AG10803 (cell line): ENCODE measurements at places on chromosomes 13 and 19.

- DNase-seq, result no peak
Observed at GRCh38 chr19:14093117-14093823, 2.7 kb upstream of the SAMD1 start.

- DNase-seq, result peak; percentile 51
Observed at GRCh38 chr19:3108775-3109174, 14.6 kb downstream of the GNA11 start.

GRCh38 chr13:95656386-95657015 is 12.0 kb upstream of the DZIP1 start:
- no peak for DNase-seq

- no peak for DNase-seq
Observed at GRCh38 chr13:92463134-92463533, 763.5 kb upstream of the GPC6 start.

- DNase-seq, result no peak
Observed at GRCh38 chr13:39099231-39099630, 61.0 kb downstream of the NHLRC3 start.

DNA sequence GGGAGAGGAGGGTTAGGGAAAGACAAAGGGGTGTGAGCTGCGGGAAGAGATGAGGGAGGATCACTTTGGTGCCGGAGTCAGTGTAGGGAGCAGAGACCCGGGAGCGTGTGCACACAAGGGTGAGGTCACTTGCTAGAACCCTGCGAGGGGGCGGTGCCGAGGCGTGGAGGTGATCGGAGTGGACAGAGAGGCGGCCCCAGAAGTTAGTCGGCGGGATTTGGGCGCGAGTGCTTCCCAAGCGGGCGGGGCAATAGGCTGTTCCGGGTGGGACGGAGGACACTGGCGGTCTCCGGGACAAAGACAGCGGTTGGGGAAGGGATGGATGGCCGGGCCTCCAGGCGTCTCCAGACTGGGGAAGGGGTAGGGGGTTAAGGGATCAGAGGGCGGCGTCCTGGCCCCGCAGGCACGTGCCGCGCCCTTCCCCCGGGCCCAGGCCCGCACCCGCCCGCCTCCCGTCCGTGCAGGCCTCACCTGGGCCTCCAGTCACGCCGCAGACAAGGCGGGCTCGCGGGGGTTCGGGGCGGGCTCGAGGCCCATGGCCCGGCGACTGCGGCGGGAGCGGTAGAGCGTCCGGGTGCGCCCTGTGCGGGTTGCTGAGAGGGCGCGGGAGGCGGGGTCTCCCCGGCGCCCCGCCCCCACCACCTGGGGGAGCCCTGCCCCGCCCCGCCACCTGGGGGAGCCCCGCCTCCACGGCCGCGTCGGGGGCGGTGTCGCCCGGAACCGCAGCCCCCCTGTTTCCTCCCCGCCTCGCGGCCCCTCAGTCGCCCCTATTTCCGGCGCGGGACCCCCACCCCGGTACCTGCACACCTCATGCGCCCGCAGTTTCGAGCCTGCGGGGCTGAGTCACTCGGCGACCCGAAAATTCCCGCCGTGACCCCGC is at the start of gene LPAR2:
LPAR2 (minus strand) TSS at position 600 of the 880 bp plus-strand sequence. CDS start 945 bp downstream, outside the sequence.
- DNase-seq, result no peak

- no peak for DNase-seq
Observed at GRCh38 chr13:89740994-89741685, 1606.3 kb upstream of the MIR17HG start.

- DNase-seq, result no peak
Observed at GRCh38 chr13:85333506-85334020, 465.7 kb downstream of the SLITRK6 start.

DNA sequence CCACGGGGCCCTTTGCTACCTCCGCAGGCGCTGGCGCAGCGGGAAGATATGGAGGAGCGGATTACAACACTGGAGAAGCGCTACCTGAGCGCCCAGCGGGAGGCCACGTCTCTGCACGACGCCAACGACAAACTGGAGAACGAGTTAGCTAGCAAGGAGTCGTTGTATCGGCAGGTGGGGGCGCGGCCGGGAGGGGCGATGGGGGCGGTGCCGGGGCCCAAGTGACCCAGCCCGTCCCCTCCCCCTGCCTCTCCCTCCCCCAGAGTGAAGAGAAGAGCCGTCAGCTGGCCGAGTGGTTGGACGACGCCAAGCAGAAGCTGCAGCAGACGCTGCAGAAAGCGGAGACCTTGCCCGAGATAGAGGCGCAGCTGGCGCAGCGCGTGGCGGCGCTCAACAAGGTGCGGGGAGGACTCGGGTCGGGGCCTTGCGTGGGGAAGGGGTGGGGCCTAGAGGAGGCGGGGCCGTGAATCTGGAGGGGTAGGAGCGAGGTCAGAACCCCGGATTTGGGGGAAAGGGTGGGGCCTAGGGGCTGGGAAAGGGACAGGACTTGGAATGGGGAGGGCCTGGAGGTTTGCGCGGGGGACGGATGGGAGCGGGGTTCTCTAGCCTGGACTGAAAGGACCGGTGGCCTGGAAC is 13.7 kb downstream of the PPFIA3 start:
- no peak for DNase-seq

DNA sequence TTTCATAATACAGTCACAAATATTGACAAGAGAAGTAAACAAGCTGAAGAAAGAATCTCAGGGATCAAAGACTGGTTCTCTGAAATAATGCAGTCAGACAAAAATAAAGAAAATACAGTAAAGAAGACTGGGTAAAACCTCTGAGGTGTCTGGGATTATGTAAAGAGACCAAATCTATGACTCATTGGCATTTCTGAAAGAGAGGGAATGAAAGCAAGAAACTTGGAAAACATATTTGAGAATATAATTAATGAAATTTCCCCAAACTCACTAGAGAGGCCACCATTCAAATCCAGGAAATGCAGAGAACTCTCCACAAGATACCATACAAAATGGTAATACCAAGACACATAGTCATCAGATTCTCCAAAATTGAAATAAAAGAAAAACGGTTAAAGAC is 53.0 kb upstream of the GPC6 start:
- peak; percentile 3 for DNase-seq

- DNase-seq, result no peak
Observed at GRCh38 chr19:30862876-30863275, 486.4 kb downstream of the TSHZ3 start.

DNA sequence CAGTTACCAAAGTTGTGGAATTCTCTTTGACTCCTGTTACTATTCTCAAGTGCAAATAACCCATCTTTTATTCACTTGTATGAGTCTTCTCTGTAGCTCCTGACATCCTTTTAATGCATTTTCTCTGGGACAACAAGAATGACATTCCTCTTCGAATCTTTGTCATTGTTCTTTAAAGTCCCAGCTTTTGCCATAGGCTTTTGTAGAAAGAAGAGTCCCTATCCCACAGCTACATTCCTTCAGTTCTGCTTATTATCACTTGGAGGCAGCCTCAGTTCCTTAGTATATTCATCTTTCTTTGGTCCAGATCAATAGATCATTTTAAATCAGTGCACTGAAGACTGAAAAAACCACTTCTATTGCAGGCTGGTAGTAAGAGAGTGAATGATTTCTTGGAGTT is 560.2 kb downstream of the DACH1 start:
- DNase-seq, result no peak

DNA sequence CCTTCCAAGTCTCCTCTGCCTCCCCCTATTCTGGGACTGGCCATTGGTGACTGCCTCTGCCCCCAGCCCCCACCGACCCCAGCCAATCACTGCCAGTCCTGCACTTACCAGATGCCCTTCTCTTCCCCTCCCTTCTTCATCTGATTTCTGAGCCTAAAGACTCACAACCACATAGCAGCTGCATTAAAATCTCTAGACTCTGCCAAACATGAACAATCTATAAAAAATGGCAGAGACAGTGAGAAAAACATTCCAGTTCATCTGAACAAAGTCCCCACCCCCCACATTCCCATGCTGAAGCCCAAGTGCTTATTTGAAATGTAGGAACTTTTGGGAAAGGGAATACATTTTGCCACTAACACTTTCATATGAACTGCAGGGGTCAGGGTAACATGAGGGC is 60.8 kb downstream of the KCTD12 start:
- peak; percentile 69 for DNase-seq

DNA sequence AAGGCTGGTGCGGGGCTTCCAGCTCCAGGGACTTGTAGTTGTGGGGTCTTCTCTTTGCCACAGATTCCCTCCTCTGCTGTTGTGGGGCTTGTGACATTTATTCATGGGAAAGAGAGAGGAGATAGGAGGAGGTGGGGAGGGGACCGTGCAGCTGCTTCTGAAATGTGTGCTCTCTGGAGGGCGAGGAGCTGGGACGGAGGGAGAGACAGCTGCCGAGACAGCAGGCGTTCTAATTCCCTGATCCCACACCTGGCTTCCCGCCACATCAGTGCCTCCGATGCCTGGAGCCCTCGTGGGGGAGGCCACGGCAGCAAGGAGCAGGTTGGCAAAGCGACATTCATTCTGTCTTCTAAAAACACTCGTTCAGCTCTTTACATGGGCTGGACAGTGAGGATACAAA is 164.4 kb downstream of the USP12 start:
- no peak for DNase-seq

DNA sequence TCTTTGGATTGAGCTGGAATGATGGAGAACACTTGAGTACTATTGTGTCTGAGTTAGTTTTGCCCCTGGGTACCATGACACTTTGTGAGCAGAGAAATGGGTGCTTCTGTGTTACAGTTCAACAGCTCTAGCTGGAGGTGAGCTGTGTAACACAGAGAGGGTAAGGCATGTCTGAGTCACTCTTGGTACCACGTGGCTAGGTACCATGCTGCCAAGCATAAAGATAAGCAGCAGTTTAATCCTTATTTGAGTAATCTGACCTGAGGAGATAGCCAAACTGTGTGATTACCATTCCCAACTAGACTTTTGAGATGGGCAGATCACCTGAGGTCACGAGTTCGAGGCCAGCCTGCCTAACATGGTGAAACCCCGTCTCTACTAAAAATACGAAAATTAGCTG is 122.0 kb downstream of the OLFM4 start:
- no peak for DNase-seq

- no peak for DNase-seq
Observed at GRCh38 chr19:42421591-42422031, 5.6 kb downstream of the LIPE start.

- no peak for DNase-seq
Observed at GRCh38 chr19:3402631-3403443, 36.5 kb downstream of the NFIC start.

GRCh38 chr13:59343993-59344822 is 819.5 kb downstream of the DIAPH3 start:
- no peak for DNase-seq

DNA sequence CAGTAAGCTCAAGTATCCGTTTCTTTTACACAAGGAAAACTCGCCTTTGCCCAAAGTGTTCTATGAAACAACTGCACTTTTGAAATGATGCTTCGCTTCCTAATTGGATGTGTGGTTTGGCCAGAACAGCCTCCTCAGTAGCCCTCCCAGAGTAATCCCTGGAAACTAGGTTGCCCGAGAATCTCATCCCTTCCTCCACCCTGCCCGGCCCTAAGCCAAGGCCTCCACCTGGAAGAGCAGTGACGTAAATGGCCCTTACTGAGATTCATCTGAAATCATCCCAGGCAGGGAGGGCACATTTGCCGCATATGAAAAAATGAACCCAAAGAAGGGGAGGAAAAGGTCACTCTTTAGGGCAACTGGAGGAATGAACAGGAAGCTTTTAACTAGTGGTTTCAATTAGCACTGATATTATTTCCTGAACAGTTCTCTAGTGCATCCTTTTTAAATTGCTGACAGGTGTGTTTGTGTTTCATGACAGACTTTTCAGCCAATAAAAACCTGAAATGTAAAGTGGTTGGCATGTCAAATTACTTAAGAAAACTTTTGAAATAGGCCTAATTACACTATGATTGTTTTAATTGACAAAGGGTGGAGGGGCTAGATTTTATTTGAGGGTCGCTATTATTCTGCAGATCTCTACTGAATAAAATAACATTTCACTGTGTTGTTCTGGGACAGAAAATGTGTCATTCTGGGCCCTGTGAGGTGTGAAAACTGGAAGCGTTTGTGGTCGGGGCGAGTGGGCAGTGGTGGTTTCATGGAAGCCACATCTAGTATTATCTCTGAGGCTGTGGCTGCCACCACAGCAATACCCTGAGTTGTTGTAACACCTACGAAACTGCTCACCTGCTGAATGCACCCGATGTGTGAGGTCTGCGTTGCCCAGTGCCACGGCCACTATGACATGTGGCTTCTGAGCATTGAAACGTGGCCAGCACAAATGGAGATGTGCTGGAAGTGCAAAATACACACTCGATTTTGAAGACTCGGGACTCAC is 112.1 kb downstream of the ZIC5 start:
- no peak for DNase-seq

DNA sequence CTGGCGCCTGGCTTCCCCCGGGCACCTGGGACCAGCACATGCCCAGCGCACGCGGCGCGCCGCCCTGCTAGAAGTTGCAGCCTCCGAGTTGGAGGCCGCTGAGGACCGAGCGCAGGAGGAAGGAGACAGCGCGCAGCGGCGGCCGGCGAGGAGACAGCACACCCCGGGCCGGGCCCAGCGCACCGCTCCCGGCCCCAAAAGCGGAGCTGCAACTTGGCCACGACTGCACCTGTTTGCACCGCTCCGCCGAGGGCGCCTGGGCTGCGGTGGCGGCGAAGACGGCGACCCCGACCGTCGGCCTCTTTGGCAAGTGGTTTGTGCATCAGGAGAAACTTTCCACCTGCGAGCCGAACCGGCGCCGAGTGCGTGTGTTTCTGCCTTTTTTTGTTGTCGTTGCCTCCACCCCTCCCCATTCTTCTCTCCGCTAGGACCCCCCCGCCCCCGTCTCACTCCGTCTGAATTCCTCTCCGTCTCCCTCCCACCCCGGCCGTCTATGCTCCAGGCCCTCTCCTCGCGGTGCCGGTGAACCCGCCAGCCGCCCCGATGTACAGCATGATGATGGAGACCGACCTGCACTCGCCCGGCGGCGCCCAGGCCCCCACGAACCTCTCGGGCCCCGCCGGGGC is at the start of gene SOX1:
SOX1 (plus strand) TSS at position 34 of the 626 bp plus-strand sequence; CDS start at position 544, 510 bp downstream.
- DNase-seq, result no peak

DNA sequence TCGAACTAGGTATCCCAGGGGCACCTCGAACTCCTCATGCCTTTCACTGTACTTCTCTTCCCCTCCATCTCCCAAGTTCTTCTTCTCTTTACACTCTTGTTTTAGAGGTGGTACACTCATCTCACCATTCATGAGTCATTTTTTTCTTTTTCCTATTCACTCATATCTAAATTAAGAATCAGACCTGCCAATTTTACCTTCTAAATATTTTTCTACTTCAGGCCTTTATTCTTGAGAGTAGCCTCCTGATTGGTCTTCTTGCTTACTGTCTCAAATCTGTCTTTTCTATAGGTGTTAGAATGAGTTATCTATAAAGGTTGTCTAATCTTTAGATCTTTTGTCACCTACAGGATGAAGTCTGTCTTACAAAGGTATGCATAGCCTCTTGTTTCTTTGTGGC is 20.7 kb downstream of the TDRD3 start:
- DNase-seq, result no peak

DNA sequence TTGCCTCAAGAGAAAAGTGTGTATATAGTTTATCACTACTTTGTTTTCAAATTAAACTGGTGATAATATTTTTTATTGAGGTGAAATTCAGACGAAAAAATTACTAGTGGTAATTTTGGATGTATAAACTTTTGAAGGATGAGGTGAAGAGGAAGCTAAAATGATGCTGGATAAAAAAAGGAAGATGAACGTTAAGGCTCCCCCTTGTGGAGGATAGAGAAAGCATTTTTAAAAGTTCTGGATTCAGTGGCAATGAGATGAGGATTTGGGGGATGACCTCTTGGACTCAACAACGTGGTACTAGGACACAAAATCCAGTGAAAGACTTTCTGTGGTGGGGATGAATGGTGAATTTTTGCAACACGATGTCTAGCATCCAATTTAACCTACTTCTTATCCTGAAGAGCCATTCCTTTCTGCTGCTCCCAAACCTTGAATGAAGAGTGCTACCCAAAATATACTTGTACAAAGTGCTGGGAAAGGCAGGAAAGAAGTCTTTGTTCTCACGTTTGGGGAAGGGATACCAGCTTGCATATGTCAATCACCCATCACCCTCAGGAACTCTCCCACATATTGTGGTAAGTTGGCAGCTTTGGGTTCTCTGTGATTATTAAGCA is 7.3 kb upstream of the SIGLEC5 start:
- no peak for DNase-seq
